ENCODE measurements at places on chromosomes 4 and X.

- DNase-seq, result no peak
Observed at GRCh38 chr4:152382057-152382785, 153.7 kb downstream of the FBXW7 start.

DNA sequence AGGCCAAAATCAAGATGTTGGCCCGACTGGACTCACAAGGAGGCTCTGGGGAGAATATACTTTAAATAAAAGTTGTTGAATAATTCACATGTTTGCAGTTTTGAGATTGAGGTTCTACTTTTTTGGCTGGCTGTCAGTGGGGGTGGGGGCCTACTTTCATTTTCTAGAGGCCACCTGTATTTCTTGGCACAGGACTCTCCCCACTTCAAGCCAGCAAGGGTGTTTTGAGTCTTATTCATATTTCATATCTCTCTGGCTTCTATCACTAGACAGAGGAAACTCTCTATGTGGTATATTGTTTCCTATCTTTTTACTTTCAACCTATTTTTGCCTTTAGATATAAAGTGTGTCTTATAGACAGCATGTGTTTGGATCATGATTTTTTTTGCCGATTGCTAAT lies 266.4 kb downstream of the PRR32 start:
- no peak for DNase-seq

GRCh38 chrX:49838374-49838773 lies 9.3 kb downstream of the PAGE4 start:
- peak; percentile 3 for DNase-seq

DNA sequence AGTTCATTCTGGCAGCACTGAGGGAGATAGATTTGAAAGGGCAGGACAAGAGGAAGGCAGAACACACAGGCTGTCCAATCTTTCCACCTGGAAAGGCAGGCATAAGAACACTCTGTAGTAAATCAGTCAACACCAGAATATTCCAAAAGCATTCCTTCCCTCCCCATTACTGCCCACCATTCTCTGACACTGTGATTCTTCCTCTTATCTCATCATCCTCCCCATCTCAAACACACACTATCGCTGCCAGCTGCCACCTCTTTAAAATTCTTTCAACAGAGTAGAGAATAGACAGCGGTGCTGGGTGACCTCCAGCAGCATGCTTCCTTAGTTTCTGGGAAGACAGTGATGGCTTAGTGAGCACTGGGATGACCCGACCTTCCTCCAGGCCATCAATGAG lies 53.7 kb upstream of the MYOZ2 start:
- no peak for DNase-seq

GRCh38 chr4:16819652-16820051 lies 78.8 kb downstream of the LDB2 start:
- no peak for DNase-seq

GRCh38 chrX:141220342-141221008 lies 21.8 kb downstream of the SPANXC start:
- DNase-seq, result peak; percentile 69

- DNase-seq, result no peak
Observed at GRCh38 chr4:153809307-153809706, 20.4 kb upstream of the SFRP2 start.

- DNase-seq, result peak; percentile 39
Observed at GRCh38 chrX:53317365-53318069, 36.1 kb upstream of the IQSEC2 start.

- peak; percentile 60 for DNase-seq
Observed at GRCh38 chr4:112058433-112058832, 86.8 kb upstream of the FAM241A start.

DNA sequence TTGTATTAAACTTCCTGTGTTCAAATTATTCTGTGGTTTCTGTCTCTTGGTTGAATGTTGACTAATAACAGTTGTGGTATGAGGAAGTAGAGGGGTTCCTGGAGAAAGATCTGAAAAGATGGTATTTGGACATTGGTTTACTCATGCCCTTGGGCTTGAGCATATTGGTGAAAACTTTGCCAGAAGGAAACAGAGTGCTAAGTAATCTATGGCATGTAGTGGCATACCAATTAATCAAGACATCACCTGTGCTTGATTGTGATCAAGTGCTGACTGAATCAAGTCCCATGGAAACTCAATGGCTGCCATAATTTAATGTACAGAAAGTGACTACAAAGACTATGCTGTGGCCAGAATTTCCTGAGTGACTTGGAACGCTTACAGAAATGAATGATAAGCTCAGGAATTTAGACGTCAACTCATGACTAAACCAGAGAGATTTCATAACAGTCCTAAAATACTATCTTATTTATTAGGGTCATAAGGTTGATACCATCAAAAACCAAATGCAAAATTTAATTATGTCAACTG lies 2062.9 kb downstream of the ARAP2 start:
- peak; percentile 94 for DNase-seq

GRCh38 chrX:145549496-145549895 lies 268.1 kb upstream of the SLITRK2 start:
- DNase-seq, result no peak

DNA sequence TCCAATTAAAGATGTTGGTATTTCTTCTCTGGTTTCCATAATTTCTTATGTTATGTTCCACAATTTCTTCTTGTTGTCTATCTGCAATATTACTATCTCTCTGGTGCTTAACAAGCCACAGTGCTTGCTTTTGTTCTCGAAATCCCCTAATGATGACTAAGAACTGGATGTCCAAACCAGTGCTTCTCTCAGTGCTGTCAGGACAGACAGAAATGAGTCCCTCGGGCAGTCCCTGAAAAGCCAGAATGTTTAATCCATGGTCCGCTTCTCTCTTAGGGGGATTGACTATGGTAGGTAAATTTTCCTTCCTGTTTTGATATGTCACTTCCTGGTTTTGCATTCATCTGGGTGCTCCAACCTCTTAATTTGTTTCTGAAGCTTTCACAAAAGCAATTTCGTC lies 321.6 kb upstream of the PCDH10 start:
- no peak for DNase-seq

DNA sequence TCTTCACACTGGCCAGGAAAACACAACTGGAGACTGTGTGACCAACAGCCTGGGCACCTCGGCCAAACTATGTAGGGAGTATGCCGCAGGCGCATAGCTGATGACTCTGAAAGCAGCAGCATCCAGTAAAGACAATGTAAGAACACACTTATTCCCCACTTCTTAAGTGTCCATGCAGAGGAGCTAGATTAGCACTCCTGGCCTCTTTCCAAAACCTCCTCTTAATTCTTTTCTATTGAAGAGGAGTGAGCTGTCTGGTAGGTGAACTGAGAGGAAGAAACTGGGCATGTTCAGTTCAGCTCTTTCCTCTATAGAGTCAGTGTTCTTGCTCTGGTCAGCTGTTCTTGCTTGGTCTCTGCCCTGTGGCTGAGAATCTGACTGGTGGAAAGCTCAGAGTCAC lies 21.1 kb downstream of the NMU start:
- DNase-seq, result no peak

- DNase-seq, result no peak
Observed at GRCh38 chr4:89257376-89257775, 50.2 kb downstream of the GPRIN3 start.

DNA sequence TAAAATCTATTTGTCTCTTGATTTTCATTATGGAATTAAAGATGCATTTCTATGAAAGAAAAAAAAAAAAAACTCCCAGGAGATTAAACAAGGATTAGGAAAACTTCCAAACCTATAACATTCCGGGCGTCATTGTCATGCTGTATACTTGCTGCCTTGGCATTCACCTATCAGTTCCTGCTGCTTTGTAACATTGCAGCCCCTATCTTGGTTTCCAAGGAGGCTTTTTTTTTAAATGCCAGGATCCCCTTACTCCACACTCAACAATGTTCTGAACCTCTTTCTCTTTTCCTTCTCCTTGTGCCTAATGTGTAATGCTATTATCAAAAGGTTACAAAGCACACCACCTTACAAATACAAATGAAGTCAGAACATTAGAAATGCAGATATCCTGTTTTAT lies 20.5 kb upstream of the BEND4 start:
- DNase-seq, result no peak

- DNase-seq, result no peak
Observed at GRCh38 chrX:88828011-88828410, 81.0 kb downstream of the CPXCR1 start.

DNA sequence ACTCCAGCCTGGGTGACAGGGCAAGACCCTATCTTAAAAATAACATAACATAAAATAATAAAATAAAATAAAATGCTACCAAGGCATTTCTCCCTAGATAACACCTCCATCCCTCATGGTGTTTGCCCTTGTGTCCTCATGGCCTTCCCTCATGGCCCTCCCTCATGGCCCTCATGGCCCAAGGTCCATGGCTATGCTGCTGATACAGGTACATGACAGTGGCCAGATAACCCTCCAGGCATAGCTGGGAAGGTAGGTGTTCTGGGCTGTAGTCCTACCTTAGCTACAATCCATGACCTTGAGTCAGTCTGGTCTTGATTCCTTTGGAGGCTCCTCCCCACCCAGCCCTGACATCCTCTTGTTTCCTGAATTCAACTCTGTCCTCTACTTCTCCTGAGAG lies 75.2 kb downstream of the PJA1 start:
- no peak for DNase-seq

DNA sequence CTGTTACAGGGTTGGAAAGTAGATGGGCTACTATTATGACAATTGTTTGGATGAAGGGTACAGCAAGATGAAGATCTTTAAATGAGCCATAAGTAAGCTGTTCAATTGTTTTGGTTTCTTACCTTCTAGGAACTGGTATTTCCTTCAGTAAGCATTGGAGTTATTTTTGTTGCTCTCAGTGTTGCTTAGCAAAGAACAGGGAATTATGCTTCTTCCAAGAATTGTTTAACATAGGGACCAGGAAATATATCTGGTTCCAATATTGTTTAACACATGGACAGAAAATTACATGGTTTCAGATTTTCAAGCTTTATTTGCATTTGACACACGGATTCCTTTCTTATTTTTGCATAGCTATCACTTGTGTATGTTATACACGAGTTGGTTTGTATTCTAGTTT lies 1999.0 kb downstream of the ARAP2 start:
- no peak for DNase-seq

GRCh38 chr4:66991521-66991920 lies 553.8 kb downstream of the CENPC start:
- peak; percentile 23 for DNase-seq

- DNase-seq, result peak; percentile 0
Observed at GRCh38 chr4:90419124-90419711, 292.0 kb downstream of the CCSER1 start.

DNA sequence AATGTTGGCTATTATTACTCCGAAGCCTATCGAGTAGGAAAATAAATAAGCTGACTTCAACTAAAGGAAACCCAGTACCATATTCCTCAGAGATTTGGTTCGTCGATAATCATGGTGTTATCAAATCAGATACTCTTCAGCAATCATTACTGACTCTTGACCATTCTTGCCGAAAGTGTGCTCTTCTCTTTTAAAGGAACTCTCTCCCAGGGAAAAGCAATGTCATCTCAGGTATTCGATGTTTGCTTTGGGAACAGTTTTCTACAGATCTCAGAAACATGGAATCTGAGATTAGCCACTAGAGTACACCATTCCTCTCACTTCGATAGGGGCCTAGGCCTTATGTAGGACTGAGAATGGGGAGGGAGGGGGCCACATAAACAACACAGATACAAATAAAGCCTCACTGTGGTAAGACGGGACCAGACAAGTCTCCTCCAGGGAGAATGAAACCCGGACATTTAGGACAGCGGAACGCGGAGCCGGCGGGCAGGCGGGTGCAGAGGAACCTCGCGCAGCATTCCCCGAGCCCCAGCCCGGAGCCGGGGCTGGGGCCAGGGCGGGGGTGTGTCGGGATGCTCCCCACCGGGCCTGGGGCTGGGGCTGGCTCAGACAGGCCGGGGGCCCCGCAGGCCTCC lies 581 bp downstream of the DNAJB14 start:
- DNase-seq, result peak; percentile 37

GRCh38 chr4:24537025-24537424 lies 47.3 kb downstream of the DHX15 start:
- DNase-seq, result no peak

DNA sequence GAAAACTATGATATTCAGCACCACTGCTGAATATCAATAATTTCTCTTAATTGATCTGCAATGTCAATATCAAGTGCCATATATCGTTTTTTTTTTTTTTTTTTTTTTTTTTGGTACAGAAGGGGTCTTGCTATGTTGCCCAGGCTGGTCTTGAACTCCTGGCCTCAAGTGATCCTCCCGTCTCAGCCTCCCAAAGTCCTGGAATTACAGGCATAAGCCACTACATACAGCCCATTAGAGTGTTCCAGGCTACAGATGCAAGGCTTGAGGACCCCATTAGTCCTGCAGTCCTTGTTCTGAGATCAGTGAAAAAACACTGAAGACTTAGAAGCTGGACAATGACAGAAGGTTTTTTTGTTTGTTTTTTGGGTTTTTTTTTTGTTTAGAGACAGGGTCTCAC lies 48.3 kb downstream of the PPP3CA start:
- DNase-seq, result no peak

DNA sequence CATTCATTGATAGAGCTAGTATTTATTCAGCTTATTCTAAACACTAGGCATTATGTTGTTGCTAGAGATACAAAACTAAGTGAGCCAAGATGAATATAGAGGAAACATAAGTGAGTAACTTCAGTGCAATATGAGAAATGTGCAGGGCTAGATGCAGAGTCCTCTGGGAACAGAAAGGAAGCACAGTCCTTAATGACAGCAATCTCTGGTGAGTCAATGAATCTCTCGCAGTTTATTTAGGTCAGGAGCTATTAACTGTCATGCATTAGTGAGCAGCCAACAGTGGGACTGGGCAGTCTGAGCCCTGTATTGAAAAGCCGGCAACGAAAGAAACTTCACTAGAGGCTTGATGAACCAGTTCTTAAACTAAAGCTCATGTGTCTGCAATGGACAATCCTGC lies 598.1 kb upstream of the MAGEB2 start:
- DNase-seq, result peak; percentile 2

DNA sequence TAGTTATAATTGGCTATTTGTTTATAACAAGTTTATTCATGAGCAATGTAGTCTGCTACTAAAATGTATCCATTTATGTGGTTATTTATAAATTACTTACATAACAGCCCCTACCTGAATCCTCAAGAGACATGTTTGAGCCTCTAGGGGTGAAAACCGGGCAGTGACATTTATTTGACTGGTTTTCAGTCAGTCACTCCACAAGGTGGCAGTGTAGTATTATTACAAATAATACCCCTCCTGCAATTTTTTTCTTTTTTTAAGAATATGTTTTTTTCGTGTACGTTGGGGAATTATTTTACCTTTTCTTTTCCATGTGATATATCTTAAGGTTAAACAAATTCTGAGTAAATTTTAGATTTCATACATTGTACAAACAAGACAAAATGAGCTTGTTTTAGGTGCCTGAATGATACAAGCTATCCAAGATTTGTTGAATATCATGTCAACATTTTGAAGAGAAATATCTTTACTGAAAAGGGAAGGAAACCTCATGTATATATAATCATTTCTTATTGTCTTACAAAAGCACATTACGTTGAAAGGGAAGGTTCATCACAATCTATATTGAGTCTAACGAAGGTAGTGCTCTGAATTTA lies 598.7 kb upstream of the TECRL start:
- peak; percentile 45 for DNase-seq

DNA sequence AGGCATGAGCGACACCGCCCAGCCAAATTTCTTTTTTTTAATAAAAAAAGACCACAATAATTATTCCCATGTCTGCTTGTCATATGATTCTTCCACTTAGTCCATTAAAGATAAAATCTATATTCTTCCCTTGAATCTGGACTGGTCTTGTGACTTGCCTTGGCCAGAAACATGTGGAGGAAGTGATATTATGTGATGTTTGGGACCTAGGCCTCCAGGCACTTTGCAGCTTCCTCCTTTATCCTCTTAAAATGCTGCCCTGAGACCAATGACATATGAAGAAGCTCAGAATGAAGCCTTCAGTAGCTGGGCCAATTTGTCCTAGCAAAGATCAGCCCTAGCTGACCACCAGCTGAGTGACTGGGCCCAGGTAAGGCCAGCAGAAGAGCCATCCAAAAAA lies 250.0 kb downstream of the INPP4B start:
- DNase-seq, result no peak

Data from EL (cell line).